ENCODE measurements at places on chromosomes 5 and 9.
A peak's percentile ranks its signal among the peaks of the same experiment; 100 is the strongest.

DNA sequence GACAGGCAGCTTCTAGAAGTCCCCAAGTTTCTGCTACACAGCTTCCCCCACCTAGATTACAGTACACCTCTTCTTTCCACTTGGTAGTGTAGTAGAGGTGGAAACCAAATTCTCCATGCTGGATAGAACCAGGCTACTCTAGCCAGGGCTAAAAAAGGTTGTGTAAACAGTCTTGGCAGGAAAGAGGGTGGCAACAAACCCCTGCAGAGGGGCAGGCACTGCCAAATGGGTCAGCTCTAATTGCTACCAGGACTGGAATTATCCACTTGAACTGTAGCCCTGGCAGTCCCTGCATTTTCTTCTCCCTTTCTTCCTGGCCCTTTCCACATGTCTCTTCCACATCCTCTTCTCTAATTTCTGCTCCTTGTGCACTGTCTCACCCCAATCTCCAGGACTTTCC, 24.8 kb downstream of the RANBP3L start:
- no peak for DNase-seq

- no peak for DNase-seq
Measured at GRCh38 chr5:149383399-149383798, 4.3 kb upstream of the IL17B start.

DNA sequence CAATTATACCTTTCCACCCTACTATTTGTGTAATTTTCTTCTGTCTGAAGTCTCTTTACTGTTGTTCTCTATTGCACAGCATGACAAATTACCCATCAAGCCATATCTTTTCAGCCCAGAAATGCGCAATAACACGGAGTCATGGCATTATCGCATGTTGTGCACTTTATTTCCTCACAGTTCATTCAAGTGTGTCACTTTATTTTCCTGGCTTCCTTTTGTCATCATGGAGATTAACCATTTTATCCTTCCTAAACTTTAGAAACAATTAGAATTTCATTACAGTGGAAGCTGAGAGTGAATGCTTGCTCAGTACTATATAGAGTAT, 41.3 kb upstream of the MEF2C start:
- no peak for DNase-seq

GRCh38 chr5:172502969-172503368, 48.6 kb upstream of the SH3PXD2B start:
- no peak for DNase-seq

DNA sequence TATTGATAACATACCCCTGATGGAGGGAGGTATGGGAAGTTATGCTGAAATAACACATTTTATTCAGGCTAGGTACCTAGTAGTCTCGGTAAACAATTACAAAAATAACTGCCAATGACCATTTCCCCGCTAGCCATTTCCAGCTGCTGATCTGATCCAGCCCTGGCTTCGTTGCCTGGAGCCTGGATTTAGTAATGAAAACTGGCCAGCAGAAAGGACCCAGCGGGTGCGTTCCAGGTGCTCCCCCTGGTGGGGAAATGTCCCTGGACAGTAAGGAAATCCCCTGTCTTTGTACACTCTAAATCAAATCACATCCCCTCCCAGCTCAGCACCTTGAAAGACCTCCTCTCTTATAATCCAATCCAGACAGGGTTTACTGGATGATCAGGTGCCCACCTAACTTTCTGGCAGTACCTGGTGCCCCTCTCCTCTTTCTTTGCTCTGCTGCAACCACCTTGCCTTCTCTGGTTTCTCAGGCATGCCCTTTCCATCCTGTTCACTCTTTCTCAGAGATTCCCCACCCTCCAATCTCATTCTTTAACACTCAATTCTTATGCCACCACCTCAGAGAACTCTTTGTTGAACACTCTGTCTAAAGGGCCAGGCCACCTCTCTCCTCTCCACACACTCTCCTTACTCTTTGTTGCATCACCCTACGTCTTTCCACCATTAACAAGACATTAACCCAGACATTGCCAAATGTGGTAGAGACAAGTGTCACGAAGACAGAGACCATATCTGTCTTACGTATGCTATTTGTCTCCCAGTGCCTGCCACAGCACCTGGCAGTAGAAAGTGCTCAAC, 50.1 kb upstream of the SMAD5 start:
- peak; percentile 52 for DNase-seq

DNA sequence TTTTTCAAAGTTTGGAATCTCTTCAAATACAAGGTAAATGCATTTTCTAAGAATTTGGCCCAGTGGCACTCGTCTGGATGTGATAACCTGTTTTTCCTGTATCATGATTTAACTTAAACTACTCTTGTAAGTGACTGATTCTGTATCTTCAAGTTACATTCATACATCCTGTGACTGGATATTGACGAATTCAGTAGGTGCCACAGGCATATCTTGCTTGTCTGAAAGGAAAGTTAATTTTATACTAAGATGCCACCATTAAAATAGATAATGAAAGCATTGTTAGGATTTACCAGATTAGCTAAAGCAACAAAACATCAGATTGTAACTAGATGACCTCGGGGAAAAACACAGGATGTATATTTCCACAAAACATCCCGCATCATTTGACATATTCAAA, 175.3 kb upstream of the ZNF608 start:
- no peak for DNase-seq

DNA sequence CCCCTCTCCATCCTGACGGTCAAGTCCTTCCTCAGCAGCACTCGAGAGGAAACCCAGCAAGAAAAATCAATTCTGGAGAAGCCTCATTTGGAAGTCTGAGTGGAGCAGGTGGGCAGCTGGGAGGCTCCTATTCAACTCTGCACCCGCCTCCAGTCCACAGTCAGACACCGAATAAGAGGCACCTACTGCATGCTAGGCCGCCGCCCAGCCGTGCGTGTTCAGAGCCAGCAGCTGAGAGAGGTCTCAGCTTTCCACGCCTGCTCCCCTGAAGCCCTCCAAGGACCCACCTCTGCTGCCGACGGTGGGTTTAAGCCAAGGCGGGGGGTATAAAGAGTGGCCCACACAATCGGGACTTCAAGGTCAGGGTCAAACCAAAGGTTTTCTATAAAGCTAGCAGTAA, 41.9 kb downstream of the VAV2 start:
- DNase-seq: no peak
